ENCODE measurements at places on chromosomes 3 and 15. TPM values are rescaled to one million over a fixed set of nuclear protein-coding genes. Genes with fewer than 3 reads are reported as not detected.

GOLGA6L7 gene
- not detected for total RNA-seq

LRRC3B gene
- 24.8 TPM for total RNA-seq

CHRFAM7A gene
- total RNA-seq, result 3.2 TPM

PBRM1 gene
- total RNA-seq, result 105 TPM

CCR5 gene
- total RNA-seq, result 0.22 TPM

CLSTN2 gene
- total RNA-seq, result 20.7 TPM

ADGRG7 gene
- not detected for total RNA-seq

ISLR2 gene
- total RNA-seq, result 7.1 TPM

HYAL3 gene
- total RNA-seq, result 9.7 TPM

LDHAL6B gene
- not detected for total RNA-seq

ISL2 gene
- 0.28 TPM for total RNA-seq

GRIP2 gene
- total RNA-seq, result 6.0 TPM

NANOGP8 gene
- 0.61 TPM for total RNA-seq

CYP8B1 gene
- total RNA-seq, result not detected

ATP13A4 gene
- 43.9 TPM for total RNA-seq

GPR156 gene
- total RNA-seq, result 2.1 TPM

ADCY5 gene
- 29.5 TPM for total RNA-seq

SSUH2 gene
- total RNA-seq, result 0.79 TPM

HIGD1A gene
- total RNA-seq, result 200 TPM

UBA7 gene
- 16.3 TPM for total RNA-seq

GOLGA8K gene
- total RNA-seq, result 0.50 TPM

GNAT1 gene
- total RNA-seq, result not detected

INSYN1 gene
- total RNA-seq, result 24.2 TPM

PRICKLE2 gene
- 51.3 TPM for total RNA-seq

CCNB2 gene
- total RNA-seq, result 11.2 TPM

SNRK gene
- 79.2 TPM for total RNA-seq

XCR1 gene
- total RNA-seq, result not detected

LSAMP gene
- total RNA-seq, result 69.4 TPM

PCLAF gene
- 9.4 TPM for total RNA-seq
